ENCODE measurements at places on chromosomes 16 and 17. TPM values are rescaled to one million over a fixed set of nuclear protein-coding genes. Genes with fewer than 3 reads are reported as not detected.

Gene PRDM7
- total RNA-seq = not detected

Gene SLC35G6
- total RNA-seq = not detected

Gene MARVELD3
- not detected for total RNA-seq

Gene ARHGAP44
- 0.36 TPM for total RNA-seq

Gene HOXB3
- total RNA-seq = 8.3 TPM
